ENCODE measurements at places on chromosomes 16 and 17. TPM values are rescaled to one million over a fixed set of nuclear protein-coding genes. Genes with fewer than 3 reads are reported as not detected.

DNA sequence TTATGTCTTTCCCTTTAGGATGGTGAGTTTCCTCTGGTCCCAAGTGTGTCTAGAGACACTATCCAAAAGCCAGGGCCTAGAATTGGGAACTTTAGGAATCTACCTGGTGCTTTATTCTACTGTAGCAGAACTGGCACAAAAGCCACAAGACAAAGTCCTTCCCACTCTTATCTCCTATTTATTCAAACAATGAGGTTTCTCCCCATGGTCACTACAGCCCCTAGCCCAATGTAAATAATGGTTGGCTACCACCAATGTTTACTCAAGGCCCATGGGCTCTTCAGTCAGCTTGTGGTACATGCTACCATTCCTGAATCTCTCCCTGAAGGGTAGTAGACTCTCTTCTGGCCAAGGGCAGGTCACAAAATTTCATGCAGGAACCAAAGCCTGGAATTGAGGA, 789.4 kb upstream of the KIF2B start:
- no peak for DNase-seq

- no peak for DNase-seq
Measured at GRCh38 chr16:22233037-22233372, 26.9 kb downstream of the EEF2K start.

DNA sequence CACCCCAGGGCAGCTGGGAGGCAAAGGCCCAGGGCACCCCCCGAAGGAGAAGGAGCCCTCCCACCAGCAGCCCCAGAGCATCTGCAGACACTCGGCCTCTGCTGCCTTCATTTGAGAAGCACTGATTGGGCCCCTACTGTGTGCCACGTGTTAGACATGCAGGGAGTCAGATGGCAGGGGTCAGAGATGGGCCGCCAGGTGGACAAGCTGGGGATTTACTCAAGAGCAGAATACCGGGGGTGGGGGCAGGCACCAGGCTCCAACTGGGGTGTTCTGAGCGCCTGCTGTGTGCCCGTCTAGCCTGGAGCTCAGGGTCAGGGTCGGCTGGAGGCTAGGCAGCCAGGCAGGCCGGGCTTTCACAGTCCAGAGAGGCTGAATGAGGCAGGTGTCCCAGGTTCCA, 18.7 kb downstream of the TPSG1 start:
- no peak for DNase-seq

DNA sequence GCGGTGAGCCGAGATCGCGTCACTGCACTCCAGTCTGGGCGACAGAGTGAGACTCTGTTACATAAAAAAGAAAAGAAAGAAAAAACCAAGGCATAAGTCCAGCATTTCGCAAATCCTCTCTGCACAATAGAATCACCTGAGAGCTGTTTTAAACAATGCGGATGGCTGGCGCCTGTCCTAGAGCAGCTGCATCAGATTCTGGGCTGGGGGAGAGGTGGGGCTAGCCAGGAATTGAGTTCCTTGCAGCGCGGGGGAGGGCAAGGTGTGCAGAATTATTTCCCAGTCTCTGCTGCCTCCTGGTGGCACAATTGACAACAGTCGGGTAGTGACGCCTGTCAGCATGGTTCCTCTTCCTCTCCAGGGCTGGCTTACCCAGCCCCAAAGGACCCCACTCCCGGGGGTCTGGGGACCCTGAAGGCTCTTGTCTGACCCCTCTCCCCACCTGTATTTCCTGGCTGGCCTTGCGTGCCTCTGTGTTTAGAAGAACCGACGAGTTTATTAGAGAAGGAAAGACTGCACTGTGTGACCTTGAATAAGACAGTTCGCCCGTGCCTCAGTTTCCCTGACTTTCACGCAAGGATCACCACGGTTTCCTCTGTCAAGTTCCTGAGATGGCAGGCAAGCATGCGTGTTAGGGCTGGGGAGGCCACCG, 41.1 kb upstream of the PLCG2 start:
- peak; percentile 82 for DNase-seq

- no peak for DNase-seq
Measured at GRCh38 chr17:30380643-30381339, 2.1 kb downstream of the CPD start.

GRCh38 chr17:964876-965275, 14.7 kb downstream of the NXN start:
- DNase-seq, result no peak

DNA sequence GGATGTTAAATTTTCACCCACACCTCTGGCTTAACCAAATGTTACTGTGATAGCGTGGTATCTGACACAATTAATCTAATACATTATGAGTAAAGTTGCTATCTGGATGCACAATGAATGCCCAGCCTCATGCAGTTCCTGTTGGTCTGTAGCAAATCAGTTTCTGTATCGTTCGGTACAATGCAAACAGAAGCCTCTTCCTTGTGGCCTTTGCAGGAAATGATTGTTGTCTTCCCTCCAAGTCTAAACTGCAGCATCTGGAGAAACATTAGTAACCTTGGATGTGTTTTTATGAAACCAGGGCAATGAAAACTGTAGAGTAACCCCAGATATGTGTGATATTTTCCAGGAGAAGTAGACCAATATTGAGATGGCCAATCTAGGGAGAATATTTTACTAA, 46.8 kb downstream of the CYB561 start:
- DNase-seq, result no peak

C16orf46 gene
- total RNA-seq, result not detected

GRCh38 chr16:59238246-59238645, 504.1 kb upstream of the GOT2 start:
- DNase-seq, result no peak

SLC25A10 gene
- 6.0 TPM for total RNA-seq

DNA sequence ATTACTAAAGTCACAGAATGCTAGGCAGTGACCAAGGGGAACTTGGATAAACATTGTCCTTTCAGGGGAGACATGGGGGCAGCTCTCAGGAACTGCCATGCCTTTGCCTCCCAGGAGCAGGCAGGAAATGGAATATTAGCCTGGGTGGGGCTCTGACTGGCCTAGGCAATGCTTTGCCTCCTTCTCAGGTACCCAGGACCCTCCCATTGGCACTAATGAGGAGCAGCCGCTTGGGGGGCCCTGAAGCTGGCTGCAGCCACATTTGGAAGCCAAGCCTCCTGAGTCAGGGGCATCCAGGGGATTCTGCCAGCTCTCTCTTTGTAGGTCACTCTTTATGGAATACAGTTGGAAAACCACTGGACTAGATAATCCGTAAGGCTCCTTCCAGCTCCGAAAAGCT, 5.5 kb downstream of the CPSF4L start:
- DNase-seq, result no peak

GRCh38 chr16:9484881-9485280, 393.4 kb downstream of the HAPSTR1 start:
- no peak for DNase-seq

Data from naive thymus-derived CD8-positive, alpha-beta T cell (primary cell).